Fibroblast of villous mesenchyme (primary cell): ENCODE measurements at places on chromosomes 12 and 14. TPM values are rescaled to one million over a fixed set of nuclear protein-coding genes. Genes with fewer than 3 reads are reported as not detected.

GRCh38 chr14:89509891-89510290 lies 92.9 kb upstream of the FOXN3 start:
- DNase-seq: peak; percentile 40

DNA sequence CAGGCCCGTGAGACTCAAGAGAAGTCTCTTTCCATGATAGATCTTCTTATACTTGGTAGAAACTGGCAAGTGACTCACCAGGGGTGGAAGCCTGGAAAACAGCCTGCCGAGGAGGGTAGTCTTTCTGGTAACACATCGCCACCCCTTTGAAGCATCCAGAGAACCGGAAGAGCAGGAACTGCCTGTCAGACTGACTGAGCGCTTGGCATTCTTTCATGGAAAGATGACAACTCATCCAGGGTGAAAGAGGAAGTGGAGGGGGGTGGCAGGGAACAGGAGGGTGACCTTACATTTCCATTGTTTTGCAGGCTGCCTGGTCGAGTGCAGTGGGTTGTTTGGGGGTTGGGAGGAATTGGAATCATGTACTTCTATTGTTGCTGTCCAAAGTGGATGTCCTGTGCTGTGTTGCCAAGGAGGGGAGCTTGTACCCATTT lies 34.5 kb downstream of the PRKCH start:
- DNase-seq: no peak

Gene GALNT4
- 11.9 and 15.5 TPM in 2 replicates for total RNA-seq

DNA sequence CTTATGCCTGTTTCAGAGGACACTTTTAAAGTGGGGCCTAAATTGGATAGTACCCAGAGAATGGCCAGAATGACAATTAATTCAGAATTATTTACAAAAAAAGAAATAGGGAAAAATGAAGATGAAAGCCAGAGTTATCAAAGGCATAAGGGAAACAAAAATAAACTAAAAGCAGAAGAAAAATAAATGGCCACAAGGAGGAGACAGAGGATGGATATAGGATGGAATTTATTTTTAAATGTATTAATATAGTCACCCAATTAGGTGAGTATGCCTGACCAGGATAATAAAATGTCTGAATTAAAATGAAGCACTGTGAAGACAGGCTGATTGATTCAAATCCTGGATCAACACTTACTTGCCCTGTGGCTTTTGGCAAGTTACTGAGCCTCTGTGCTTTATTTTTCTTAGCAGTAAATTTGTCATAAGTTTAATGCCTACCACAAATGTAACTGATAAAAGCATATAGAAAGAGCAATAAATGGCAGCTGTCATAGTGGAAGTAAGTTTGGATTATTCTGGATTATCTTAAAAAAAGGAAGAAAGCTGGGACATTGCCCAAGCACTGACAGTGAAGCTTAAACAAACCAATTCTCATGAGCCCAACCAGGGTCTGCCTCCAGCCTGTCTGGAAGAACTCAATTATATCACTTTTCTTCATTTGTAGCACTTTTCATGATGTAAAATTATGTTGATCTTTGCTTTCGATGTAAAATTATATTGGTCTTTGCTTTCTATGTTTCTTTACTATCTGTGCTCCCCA lies 3.5 kb downstream of the CLEC9A start:
- DNase-seq: peak; percentile 34

- DNase-seq: peak; percentile 63
These were observed 27.0 kb downstream of the GPR135 start for GRCh38 chr14:59438195-59438647.

DNA sequence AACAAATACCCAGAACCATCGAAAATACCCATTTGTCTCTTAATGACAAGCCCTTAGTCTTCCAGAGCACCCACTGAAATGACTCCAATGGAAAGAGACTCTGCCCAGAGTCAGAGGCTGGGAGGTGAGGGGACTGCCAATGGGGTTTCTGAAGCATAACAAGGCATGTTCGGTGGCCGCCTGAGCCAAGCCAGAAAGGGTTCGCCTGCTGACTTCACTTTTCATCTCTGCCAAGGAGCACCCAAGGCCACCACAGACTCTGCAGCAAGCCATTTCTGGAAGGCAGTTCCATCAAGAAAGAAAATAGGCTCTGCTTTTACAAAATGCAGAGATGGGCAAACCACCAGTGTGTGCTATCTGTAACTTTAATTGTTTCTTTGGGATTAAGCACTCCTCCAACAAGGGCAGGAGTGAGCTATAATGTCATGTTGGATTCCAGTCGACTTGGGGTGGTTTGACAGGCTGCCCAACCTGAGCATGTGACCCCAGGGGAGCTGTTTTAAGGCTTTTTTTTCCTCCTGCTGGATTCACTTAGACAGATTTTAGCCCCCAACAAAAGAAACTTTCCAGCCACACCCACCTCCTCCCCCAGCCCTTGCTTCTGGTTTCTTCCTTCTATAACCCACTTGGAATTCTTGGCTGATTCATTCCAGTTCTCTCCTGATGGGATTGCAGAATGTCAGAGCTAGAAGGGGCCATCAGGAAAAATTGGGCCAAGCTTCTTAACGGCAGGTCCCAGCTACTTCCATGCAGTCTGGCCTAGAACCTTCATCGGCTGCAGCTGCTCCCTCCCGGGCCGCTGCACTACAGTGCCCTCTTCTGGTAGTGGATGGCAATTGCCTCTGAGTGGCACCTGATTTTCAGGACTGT lies 24.1 kb downstream of the CKAP4 start:
- peak; percentile 68 for DNase-seq

Gene C1R
- total RNA-seq: 83.4 and 84.2 TPM in 2 replicates

GRCh38 chr12:77377622-77378021 lies 312.3 kb upstream of the E2F7 start:
- no peak for DNase-seq
